AG08395 (cell line): ENCODE measurements at places on chromosomes 16 and 17.

DNA sequence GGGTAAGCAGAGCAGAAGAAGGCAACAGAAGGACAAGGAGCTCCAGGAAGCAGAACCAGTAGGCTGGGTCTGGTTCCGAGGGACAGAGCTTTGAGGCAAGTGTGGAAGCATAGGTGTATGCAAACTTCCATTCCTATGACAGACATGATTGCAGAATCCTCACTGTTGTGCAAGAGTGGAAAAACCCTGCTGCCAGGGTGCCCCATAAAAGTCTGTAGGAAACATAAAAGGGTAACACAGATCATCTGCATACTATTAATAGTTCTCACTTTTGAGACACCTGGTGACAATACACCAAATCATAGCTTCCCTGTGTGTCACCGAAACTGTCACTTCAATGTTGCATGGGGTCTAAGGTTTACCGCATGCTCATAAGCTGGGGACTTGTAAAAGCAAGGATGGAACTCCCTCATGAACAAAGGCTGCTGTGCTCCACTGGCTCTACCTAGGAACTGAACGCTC is 39.7 kb downstream of the ARHGAP17 start:
- DNase-seq = no peak

- DNase-seq = peak; percentile 79
Measured at GRCh38 chr16:67928561-67929364, 2.9 kb downstream of the CTRL start.

GRCh38 chr17:31095236-31096105 is 694 bp downstream of the NF1 start:
- peak; percentile 31 for DNase-seq

DNA sequence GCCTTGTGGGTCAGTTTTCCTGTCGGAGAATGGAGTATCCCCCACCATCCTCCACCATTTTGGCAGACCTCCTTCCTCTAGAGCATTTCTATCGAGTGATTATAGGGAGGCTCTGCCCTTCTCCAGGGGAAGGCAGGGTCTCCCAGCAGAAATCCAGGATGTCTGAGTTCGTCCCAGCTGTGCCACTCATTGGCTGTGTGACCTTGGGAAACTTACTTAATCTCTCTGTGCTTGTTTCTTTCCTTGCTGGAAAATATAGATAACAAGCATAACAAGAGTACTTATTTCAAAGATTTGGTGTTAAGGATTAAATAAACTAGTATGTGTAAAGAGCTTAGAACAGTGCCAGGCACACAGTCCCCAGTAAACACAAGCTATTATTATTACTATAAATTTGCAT is 14.8 kb downstream of the ATP2A3 start:
- DNase-seq = no peak

DNA sequence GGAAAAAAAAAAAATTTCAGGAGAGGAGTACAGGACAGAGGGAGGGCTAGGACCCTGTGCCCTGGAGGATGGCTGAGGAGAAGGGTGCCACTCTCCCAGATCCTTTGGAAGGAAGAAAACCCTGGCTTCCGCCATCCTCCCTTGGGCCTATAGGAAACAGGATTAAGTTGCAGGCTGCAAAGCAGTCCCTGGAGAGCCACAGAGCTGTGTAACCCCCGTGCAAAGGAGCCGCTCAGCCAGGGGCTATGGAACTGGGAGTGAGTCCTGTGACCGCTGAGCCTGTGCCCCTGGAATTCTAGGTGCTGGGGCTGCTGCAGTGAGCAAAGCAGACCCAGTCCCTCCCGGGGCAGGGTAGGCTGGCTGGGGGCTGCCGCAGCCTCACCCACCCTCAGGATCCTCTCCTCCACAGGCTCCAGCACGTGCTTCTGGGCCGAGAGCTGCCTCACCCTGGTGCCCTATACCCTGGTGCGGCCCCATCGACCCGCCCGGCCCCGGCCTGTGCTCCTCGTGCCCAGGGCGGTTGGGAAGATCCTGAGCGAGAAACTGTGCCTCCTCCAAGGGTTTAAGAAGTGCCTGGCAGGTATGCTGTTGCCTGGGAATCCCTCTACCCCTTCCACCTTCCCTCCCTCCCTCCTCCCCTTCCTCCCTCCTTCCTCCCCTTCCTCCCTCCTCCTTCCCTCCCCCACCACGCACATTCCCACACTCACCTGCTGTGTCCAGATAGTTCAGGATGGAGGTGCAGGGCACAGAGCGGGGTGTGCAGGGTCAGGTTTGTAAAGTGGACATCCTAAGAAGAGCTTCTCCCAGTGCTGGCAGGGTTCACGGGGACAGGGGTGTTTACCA is 15.3 kb downstream of the SGSH start:
- DNase-seq = no peak

- no peak for DNase-seq
Measured at GRCh38 chr16:9395958-9396359, 304.5 kb downstream of the HAPSTR1 start.

DNA sequence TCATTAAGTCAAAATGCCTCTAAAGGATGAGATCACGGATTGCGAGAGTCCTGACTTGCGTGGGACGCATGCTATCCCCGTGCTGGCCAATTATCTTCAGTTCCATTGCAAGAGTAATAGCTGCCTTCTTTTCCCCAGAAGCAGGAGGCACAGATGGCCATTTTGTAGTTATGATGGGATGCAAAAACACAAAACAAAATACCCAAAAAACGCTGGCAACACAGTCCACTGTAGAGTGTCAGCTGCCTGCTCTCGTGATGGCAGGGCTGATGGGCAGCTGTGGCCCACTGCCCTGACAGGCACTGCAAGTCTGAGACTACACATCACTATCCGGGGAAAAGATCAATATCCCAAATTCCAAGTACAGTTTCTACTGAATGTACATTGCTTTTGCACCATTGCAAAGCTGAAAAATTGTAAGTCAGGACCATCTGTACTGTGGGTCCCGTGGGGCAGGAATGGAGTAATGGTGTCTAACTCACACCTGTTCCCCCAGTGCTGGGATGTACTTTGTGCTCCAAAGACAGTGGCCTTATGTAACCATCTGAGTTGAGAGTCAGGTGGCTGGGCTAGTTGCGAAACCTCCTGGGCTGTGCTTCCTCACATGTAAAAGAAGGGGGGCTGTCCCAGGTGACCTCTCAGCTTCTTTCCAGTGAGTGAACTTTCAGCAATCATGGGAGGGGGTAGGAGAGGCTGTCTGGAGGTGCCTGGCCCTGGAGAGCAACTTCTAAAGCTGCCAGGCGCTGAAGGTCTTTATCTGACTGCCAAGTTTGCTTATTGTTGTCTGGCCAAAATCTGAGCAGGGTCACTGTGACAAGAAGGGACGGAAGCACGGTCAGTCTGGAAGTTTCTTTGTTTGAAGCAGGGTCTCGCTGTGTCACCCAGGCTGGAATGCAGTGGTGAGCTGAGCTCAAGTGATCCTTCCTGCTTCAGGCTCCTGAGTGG is 4.7 kb downstream of the SLC47A1 start:
- DNase-seq = no peak

DNA sequence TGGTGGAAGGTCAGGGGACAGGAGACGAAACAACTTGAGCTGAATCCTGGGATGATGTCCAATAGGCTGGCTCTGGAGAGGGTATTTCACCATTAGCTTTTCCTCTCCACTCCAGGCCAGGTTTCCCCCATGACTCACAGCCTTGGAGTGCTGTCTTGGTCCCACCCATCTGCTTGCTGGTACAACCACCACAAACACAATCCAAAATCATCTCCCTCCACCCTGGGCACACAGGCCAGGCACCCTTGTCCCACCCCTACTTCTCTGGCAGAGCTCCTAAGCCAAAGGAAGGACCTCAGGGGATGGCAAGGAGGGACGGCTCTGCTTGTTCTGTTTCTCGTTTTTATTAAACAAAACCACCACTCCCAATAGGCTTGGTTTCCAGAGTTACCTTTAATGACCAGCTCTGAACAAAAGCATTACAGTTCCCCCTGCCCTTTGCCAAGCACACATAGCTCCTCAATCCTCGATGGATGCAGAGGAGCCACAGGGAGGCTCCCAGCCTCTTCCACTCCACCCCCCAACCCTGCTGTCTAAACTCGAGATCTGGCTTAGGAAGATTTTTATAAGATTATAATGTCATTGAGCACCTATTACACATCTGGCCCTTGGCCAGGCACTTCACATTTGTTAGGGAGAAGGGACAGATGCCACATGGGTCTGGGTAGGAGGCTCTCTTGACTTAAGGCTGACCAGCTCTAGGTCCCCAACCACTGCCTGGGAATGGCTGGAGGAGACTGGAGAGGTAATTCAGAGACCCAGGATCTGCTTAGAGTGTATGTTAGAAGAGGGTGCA is 13.3 kb downstream of the CAVIN1 start:
- peak; percentile 95 for DNase-seq

DNA sequence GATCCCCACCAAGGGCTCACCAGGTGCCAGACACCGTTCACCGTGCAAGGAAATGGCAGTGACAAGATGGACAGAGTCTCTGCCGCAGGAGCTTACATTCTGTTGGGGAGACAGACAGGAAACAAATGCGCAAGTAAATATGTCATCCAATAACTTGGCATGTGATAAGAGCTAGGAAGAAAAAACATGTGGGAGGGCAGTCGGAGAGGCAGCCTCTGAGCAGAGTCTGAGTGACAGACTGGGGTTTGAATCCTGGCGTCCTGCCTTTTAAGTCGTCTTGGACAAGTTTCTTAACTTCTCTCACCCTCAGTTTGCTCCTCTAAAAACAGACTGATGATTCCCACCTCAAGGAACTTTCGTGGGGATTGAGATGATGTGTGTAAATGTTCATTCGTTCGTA is 7.2 kb downstream of the SGSM2 start:
- DNase-seq = no peak

GRCh38 chr17:19539841-19540311 is 6.2 kb downstream of the SLC47A1 start:
- DNase-seq = no peak

DNA sequence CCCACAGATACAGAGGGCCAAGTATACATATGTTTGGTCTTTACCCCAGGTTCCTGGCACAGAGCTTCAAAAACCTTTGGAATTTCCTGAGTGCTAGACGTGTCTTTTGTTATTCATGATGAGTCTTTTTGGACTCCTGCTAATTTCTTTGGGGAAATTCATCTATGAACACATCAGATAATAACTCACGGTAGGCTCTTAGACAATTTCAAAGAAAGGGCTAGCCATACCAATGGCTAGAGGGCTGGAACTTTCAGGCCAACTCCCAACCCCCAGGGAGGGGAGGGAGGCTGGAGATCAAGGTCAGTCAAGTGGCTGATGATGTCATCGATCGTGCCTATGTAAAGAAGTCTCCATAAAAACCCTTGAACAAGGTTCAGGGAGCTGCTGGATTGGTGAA is 101.9 kb downstream of the STX8 start:
- DNase-seq = peak; percentile 63

GRCh38 chr16:21169249-21169981 is 10.9 kb downstream of the LDAF1 start:
- DNase-seq = no peak

- DNase-seq = no peak
Measured at GRCh38 chr17:8914554-8914953, 47.1 kb upstream of the PIK3R6 start.
